ENCODE measurements at places on chromosomes 13 and 19. TPM values are rescaled to one million over a fixed set of nuclear protein-coding genes. Genes with fewer than 3 reads are reported as not detected.
A peak's percentile ranks its signal among the peaks of the same experiment; 100 is the strongest.

Gene GRK1
- polyA plus RNA-seq = 1.5 TPM

Gene IL4I1
- 1.0 TPM for polyA plus RNA-seq

Gene ARHGAP45
- 10.2 TPM for polyA plus RNA-seq

Gene ZNF429
- polyA plus RNA-seq = 29.5 TPM

Gene RELB
- polyA plus RNA-seq = 6.9 TPM

Gene SERP2
- 10.8 TPM for polyA plus RNA-seq

Gene SIAH3
- polyA plus RNA-seq = 0.15 TPM

Gene ZNF528
- 33.9 TPM for polyA plus RNA-seq

Gene ERICH6B
- 2.5 TPM for polyA plus RNA-seq

GRCh38 chr19:40054632-40055031, 1.4 kb downstream of the ZNF780B start:
- no peak for DNase-seq

DNA sequence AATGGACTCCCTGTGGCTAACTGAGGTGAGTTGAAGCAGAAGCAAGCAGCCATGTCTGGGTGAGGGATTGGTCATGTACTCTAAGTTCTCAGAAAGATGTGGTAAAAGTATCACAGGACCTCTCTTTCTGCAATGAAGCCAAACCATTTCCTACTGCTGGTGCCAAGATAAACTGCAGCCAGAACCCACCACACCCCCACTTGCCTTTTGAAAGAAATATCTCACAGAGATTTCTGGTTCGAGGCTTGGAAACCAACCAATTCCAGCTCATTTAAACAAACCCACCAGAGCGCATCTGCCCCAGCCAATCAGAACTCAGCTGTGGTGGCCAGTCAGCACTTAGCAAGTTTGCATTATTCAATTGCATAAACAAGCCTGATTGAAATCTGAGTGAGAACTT, 204.5 kb upstream of the ATXN8OS start:
- no peak for DNase-seq

DNA sequence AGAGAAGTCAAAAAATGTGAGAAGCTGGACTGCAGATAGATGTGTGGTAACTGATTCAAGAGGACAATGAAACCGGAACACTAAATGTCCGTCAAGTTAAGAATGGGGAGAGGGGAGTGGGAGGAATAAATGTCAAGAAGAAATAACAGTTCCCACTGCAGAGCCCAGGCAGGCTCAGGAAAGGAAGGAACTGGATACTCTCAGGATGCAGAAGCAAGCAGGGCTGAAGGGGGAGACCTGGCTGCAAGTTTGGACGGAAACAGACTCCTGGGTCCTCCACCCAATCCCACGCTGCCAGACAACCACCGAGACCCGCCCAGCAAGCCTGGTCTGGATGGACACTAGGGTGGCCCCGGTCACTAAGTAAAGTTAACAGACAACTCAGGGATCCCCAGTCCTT, 18.1 kb downstream of the TUBGCP3 start:
- no peak for DNase-seq

DNA sequence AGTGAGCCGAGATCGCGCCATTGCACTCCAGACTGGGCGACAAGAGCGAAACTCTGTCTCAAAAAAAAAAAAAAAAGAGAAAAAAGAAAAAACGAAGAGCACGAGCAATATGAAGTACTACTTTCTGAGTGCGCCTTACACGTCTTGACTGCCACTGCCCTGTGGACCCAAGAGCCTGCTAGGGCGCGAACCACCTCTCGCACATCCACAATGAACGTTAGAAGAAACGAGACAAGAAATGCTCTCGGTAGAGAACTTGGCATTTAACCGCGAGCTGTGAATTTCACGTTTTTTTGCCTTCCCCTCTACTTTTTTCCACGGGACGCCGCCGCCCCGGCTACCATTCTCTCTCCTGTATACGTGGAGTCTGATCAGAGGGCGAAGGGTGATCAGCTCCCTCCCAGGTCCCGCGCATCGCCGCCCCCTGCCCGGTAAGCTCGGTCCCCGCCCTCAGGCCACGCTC, 454 bp downstream of the TIMM44 start:
- no peak for DNase-seq

- DNase-seq = no peak
Observed at GRCh38 chr19:10816691-10817090, 19.3 kb downstream of the TMED1 start.

DNA sequence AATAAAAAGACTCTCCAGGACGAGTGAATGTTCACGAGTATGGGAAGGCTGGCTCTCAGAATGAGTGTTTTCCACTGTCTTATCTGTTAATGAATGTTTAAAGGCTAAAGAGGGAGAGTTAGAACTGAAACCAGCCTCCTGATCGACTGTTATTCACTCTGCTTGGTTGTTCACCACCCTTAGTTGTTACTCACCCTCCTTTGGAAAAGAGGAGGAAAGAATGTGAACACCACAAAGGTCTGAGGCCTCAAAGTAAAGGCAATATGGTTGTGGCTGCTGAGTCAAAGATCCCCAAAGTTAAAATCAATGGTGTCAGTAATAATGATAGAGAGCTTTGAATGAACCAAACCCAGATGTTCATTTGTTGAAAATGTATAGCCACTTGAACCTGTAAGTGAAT, 1793.2 kb upstream of the PCDH20 start:
- no peak for DNase-seq

- no peak for DNase-seq
Observed at GRCh38 chr13:57748096-57748495, 116.6 kb downstream of the PCDH17 start.

- DNase-seq = no peak
Observed at GRCh38 chr19:46392837-46393236, 20.5 kb downstream of the CCDC8 start.

DNA sequence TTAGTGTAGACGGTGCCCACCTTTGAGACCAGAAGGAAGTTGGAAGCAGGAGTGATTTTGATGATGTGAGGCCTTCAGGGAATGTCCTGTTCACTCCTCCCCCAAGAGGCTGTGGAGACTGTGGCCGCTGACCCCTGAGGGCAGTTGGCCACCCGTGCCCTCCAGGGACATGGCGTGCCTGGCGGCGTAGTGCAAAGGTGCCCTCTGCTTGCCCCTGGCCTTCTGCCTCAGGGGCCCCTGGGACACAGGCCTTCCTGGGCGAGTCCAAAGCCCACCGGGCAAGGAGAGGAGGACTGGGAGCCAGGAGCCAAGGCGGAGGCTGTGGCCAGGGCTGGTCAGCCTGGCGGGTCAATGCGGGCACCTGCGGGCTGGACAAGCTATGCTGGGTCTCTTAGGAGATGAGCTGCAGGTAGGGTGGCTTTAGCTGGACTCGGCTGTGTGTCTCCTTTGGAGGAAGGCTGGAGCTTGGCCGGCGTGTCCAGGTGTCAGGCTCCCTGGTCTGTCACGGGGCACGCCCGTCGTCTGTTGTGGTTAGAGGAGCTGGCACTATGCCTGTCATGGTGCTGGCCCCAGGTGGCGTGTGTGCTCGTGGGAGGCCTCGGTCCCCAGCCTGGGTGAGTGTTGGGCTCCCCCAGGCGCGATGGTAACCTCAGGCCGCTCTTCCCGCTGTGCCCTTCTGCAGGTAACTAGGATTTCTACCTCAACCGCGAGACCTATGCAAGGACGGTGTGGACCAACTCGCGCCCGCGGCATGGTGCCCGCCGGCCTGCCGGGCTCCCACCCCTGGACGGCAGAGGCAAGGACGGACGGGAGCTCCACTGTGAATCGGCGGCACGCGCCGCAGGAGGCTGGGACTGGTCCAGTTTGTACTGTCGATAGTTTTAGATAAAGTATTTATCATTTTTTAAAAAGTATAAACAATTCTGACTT, 6.8 kb downstream of the PLEKHJ1 start:
- DNase-seq = no peak

DNA sequence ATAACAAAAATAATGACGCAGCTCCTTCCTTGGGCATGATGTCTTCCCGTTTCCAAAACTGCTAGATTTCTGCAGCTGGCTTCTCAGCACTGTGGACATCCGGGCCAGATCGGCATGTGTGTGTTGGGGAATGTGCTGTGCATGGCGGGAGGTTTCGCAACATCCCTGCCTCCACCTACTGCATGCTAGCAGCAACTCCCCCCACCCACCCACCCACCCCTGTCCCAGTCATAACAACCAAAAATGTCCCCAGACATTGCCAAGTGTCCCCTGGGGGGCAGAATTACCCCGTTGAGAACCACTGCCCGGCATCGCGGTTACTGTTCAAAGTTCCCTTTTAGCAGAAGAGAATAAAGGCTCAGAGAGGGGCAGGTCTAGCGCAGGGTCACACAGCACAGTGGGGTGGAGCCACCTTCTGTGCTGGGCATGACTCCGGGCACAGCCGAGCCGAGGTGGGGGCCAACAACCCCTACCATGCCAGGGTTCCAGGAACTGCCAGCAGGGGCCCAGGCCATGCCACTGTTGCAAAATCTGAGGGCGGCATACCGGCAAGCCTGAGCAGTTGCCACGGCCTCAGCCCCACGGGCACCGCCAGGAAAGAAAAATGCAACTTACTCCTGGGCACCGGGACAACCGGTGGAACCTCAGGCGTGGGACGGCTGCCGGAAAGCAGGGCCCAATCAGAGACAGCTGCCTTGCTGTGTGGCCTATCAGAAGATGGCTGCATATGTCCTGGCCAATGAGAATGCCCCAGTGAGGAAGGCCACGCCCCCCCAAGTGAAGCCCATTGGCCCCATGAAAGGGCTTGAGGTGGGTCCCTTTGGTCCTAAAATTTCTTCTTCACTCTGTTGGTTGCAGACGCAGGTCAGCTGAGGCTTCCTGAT, 22.5 kb upstream of the NFIC start:
- peak; percentile 80 for DNase-seq

- DNase-seq = no peak
Observed at GRCh38 chr19:49098795-49099194, 13.5 kb downstream of the SNRNP70 start.

All from right lung (tissue), 10 donors.